ENCODE measurements at places on chromosomes 16 and 17.

- DNase-seq: peak; percentile 62
Measured at GRCh38 chr17:2076087-2076984, 21.4 kb downstream of the HIC1 start.

- peak; percentile 72 for DNase-seq
Measured at GRCh38 chr17:40303009-40303657, 5.8 kb upstream of the RARA start.

GRCh38 chr16:84190731-84191388 is at the start of gene ADAD2:
Gene ADAD2 (plus strand): TSS chr16:84191157. CDS start chr16:84191231, 74 bp downstream.
- no peak for DNase-seq

DNA sequence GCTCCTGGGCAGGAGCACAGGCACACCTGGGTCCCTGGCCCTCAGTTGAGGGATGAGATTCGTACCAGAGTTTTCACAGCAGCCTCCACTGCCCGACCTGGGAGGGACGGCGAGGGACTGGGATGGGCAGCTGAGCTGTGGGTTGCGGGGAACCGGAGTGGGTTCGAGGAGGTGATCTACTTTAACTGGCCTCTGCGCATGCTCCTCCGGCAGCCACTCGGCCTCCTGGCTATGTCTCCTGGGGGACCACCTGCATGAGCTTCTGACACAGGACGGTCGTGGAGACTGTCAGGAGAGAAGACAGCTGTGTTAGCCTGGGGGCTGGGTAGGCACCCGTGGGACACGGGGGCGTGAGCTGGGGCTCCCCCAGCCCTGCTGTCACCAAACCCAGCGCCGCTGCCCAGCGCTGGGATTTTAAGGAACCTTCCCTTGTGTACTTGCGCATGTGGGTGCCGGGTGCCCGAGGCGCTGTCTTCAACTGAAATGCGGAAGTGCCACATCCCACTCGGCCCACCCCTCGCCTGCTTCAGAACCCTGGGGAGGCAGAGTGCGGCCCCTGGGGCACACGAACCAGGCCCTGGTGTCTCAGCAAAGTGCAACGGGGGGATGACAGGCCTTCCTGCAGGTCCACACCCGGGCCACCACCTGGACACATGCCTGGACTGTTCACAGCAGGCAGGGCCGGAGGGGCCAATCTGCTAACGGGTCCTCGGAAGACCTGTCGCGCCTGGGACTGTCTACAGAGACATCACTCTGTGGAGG is 36.4 kb downstream of the SLC7A5 start:
- peak; percentile 33 for DNase-seq

- DNase-seq: no peak
Measured at GRCh38 chr17:40069751-40070708, 7.3 kb downstream of the THRA start.
